ENCODE measurements at places on chromosomes 11 and 22.

GRCh38 chr11:7533199-7534041, 19.6 kb downstream of the PPFIBP2 start:
- no peak for DNase-seq

- DNase-seq: no peak
These were observed 108.5 kb downstream of the TSPAN18 start for GRCh38 chr11:44835296-44835695.

- no peak for DNase-seq
These were observed 44.2 kb upstream of the LINC01488 start for GRCh38 chr11:69437001-69437875.

- DNase-seq: no peak
These were observed 31.9 kb downstream of the RASD2 start for GRCh38 chr22:35572556-35572955.

DNA sequence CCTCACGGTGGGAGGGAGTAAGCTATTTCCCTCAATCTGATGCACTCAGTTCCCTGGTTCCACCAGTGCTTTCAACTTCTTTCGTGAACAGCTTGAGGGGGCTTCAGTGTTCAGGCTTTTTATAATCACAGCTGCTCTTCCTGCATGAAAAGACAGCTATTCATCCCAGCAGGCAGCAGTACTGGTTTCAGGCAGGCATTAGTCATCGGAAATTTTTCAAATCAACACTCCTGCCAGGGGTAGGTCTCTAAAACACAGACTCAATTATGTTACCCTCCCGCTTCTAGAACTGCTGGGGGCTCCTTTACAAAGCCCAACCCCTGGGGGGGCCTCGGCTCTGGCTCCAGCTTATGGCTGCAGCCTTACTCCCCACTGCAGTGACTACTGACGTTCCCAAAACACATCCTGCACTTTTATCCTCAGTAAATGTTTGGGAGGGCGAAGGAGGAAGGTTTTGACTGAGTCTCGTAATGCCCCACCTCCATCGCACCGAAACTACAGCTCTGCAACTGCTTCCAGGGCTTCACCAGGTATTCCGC, 5.8 kb downstream of the POLDIP3 start:
- no peak for DNase-seq

- DNase-seq: no peak
These were observed 597.4 kb downstream of the LUZP2 start for GRCh38 chr11:25094085-25094802.

- DNase-seq: peak; percentile 25
These were observed 15.5 kb upstream of the RAPSN start for GRCh38 chr11:47464483-47464882.

GRCh38 chr11:20013346-20014066, 146.8 kb downstream of the DBX1 start:
- peak; percentile 52 for DNase-seq

- no peak for DNase-seq
These were observed 287.9 kb upstream of the MPPED2 start for GRCh38 chr11:30873924-30874610.

DNA sequence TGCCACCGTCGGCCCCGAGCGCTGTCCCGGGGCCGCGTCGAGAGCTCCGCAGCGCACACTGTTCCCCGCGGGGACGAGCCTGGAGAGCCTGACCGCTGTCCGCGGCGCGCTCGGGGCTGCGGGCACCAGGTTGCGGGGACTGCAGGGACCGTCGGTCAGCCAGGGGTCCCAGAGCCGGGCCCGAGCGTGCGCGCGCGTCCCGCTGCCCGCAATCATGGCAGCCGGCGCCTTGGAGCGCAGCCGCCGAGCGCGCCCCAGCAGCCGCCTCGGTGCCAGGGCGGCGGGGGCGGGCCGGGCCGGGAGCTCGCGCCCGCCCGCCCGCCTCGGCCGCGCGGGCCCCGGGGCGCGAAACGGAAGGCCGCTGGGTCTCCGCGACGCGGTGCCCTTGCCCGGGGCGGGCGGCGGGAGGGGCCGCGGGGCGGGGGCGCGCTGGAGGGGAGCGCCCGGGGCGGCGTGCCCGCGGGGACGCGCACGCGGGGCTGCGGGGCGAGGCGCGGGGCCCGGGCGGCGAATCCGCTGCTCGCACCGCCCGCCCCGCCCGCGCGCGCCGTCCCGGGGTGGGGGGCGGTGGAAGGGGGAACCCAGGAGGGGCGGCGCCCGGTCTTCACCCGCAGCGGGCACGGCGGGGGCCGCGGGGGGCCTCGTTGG, 79.4 kb upstream of the PPARA start:
- DNase-seq: no peak

DNA sequence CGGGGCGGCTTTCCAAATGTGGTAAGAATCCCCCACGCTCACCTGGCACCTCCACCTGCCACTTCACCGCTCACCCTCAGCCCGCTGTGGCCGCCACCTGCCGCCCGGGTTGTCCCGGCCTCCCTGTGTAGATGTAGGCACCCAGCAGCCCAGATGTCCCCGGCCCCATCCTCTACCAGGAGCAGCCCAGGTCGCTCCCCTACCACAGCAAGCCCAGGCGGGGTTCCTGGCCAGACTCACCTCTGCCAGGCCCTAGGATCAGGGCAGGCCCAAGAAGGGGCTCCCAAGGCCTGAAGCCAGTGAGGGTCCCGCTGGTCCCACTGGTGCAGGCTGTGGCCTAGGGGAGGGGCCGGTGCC, 27.4 kb downstream of the MOB2 start:
- no peak for DNase-seq

DNA sequence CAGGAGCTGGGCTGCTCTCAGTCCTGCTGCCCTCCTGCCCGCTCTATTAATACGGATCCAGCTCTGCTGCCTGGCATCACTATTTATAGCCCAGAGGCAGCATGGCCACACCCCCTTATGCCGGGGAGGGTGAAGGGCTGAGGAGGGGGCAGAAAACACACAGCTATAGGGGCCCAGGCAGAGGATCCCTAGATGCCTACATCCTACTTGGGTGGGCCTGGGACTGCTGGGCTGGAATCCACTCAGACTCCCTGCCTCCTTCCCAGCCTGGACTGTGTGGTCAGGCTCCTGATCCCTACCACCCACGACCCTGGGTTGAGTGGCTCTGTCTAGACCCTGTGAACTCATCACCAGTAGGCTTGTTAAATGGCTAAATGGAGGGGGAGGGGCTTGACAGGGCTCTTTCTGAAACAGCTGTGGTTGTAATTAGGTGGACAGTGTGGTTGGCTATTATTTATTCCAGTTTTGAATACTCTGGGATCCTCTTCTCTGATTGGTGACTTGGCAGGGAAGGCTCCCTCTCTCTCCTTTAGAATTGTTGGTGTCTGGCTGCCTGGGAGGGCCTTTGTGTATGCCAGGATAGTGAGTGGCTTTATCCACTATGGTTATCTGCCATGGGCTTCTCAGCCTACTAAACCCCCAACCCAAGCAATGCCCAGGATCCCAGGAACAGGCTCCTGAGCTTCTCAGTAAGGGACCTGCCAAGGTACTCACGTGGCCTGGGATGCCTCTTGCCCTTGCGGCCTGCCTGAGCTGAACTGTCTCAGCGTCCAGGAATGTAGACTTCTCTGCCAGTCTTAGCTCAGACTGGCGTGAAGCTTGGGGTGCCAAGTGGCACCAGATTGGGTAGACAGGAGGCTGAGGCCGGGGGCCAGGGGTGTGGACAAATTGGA, 15.2 kb downstream of the PHLDB1 start:
- DNase-seq: peak; percentile 94

GRCh38 chr11:12446863-12447262, 69.5 kb downstream of the PARVA start:
- DNase-seq: no peak

DNA sequence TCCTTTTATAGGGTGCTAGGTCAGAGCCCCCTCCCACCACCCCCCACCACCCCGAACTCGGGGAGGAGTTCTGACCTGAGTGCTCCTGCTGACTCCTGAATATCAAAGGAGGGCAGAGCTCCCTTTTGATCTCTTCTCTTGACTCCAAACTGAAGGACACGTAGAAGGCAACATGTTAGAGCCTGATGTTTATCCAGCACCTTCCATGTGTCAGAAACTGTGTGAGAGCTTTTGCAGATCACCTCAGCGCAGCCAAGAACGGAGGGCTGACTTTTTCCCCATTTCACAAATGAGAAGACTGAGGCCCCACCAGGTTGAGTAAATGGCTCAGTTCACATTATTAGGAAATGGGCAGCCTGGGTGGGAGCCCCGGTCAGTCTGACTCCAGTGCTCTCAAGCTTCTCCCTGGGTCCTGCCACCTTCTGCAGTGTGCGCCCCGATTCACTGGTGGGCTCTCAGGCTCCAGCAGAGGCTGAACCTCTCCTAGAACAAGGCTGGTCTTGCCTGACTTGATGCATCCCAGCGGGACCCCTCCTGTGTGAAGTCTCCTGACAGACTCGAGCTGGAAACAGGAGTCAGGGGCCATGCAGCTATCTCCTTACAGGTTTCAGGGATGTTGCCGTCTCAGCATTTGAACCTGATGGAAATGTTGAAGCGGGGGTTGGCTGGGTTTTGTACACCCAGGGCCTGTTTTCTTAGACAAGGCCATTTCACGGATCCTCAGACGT, 98.5 kb downstream of the TSPAN18 start:
- DNase-seq: no peak

GRCh38 chr11:119727523-119728151, 1.4 kb downstream of the NECTIN1 start:
- no peak for DNase-seq

GRCh38 chr11:11884774-11885481, 43.2 kb downstream of the USP47 start:
- DNase-seq: no peak

GRCh38 chr11:10267821-10268220, 26.2 kb downstream of the SBF2 start:
- no peak for DNase-seq

GRCh38 chr22:19477321-19478044, 1.5 kb downstream of the UFD1 start:
- no peak for DNase-seq

DNA sequence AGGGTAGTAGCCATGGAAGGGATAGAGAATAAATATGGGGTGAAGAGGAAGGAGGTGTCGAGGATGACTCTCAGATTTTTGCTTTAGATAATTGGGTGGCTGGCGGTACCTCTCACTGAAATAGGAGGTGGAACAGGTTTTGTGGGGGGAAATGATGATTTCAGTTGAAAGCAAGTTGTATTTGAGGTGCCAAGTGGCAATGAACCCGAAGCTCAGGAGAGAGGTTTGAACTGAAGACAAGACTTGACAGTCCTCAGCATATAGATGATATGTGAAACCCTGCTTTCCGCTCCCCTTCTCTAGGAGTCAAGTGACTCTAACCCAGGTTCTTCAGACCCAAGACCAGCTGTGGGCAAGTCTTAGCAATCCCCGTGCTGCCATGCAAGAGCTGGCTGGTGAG, 33.7 kb downstream of the RRP8 start:
- DNase-seq: no peak

DNA sequence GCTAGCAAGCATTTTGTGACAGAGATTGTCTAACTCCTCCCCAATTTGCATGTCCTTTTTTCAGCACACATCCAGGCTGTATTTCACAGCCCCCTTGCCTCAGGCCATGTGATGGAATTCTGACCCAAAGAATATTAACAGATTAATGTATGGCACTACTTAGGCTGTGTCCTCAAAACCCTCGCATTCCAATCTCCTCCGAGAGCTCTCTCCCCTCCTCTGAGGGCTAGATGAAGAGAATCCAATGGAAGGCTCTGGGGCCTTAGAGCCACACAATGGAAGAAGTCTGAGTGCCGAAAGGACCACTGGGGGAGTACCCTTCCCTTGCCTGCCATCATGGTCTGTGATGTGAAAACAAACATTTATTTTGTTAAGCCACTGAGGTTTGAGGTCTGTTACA, 13.7 kb upstream of the NNMT start:
- DNase-seq: no peak

DNA sequence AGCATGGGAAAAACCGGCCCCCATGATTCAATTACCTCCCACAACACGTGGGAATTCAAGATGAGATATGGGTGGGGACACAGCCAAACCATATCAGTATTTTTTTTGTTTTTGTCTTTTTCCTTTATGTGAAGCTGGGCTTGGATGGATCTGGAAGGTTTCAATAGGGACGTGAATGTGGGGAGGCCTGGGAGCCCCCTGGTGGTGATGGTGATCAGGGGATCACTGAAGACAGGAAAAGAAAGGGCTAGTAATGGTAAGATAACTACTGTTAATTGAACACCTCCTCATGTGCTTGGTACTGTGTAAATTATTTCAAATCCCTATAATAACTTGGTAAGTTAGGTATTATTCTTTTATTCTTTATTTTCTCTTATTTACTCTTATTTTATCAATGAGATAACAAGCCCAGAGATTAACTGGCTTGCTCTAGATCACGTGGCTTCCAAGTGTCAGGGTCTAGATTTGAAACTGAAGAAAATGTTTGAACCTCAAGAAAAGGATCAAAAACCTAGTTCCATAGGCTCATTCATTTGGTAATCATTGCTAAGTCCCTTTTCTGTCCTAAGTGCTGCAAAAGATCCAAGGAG, 364.2 kb downstream of the TENM4 start:
- DNase-seq: peak; percentile 32

DNA sequence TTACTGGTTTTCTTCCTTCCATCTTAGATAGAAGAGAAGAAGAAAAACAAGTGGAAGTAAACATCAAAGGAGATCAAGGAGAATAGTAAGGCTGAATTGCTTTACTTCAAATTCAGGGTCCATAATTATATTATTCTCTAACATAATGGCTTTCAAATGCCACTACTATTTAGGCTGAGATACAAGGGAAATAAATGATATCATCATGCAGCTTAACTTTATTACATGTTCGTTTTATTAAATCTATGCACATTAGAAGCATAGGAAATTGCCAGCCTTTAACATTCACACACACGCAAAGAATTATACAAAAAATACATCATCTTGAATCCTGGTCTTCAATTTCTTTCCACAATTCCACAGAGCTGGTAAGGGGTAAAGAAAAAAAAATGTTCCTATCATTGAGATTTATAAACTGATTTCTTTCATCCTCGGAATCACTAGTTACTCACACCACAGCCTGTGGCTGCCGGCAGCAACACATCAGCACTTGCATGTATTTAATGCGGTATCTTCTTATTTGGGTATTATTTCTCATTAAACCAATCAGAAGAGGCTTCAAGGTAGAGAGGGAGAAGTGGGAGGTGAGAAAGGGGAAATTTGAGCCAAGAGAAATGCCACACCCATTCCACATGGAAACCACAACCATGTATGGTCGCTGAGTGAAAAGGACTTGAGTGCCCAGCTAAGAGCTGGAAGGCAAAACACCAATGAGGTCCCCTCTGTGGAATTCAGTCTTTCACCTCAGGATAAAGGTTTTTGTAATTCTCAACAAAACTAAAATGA, 26.3 kb downstream of the SYTL2 start:
- no peak for DNase-seq

- DNase-seq: no peak
These were observed 17.8 kb upstream of the KCTD14 start for GRCh38 chr11:78040691-78041379.

- DNase-seq: no peak
These were observed 39.3 kb upstream of the SORL1 start for GRCh38 chr11:121412711-121413415.
